ENCODE measurements at places on chromosomes 2 and 18.
A peak's percentile ranks its signal among the peaks of the same experiment; 100 is the strongest.

DNA sequence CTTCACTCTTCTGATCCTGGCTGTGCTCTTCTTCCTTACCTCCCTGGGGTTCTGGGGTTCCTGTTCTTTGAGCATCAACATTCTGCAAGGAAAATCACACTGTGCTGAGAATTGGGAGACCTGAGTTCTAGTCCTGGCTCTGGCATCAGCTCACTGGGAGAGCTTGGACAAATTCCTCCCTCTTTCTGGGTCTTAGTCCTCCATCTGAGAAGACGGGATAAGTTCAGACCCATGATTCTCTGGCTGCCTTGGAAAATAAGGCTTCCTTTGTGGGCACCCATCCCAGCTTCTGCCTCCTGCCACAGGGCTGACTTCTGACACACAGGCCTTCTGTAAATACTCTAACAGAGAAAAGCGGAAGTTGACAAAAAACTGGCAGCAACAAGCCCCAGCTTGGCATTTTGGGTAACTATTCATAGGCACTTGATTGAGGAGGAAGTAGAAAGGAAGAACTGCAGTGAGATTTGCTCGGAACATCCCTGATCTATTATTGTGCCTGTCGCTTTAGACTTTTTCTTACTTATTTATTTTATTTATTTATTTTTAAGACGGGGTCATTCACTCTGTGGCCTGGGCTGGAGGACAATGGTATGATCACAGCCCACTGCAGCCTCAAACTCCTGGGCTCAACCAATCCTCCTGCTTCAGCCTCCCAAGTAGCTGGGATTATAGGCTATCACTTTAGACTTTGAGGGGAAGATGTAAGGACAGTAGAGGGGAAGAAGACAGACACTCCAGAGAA is 7.9 kb downstream of the PCBP1 start:
- DNase-seq, result peak; percentile 71

GRCh38 chr2:133054297-133054696 is 384.3 kb upstream of the LYPD1 start:
- no peak for DNase-seq

DNA sequence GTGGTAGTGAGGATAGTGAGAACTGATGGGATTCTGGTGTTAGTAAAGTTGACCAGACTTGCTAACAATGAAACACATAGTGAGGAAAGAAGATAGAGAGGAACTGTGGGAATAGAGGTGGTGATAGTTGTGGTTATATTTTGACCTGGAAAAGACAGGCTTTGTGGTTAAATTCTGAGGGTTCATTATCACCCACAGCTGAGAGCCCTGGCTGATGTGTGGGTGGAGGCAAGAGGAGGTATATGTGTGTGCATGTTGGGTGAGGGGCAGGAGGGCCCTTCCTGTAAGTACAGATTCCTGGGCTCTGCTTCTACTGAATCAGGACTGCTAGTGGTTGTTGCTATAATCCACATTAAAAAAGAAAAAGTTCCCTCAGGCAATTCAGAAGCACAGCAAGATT is 26.2 kb upstream of the TMEM163 start:
- DNase-seq, result no peak

GRCh38 chr18:54528942-54529376 is 62.1 kb upstream of the DYNAP start:
- DNase-seq, result no peak

DNA sequence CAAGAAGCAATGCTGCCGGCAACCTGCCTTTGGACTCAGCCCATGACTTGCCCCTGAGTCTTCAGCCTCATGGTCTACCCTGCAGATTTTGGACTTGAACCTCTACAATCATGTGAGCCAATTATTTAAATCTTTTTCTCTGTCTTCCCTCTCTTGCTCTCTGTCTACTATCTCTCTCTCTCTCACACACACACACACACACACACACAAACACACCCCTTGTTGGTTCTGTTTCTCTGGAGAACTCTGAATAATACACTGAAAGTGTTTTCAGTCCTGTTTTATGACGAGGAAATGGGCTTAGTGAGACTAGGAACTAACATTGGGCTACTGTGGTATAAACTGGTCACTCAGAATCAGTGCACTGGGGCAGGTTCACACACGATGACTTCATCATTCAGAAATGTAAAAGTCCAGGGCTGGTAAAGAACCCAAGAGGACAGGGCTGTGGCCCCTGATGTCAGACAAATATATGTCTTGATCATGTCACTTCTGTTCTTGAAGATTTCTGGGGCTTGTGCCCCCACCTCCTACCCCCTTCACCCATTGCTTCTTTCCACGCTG is 266.1 kb upstream of the SIX2 start:
- DNase-seq, result no peak

DNA sequence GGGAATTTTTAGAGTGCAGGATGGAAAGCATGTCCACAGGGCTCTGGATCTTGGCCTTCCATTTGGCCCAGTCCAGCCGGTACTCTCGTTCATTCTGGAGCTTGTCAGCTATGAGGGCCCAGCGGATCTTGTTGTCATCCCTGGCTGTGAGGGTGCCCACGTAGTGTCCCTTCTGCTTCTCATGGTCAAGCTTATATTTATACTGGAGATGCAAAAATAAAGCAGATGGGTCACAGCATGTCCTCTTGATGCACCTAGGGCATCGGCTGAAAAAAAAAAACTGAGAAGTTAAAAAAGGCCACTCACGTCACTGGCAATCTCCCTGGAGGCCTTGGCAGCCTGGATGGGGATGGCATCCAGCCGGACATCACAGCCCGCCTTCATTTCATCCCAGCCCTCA is 160.5 kb downstream of the RIF1 start:
- no peak for DNase-seq
